ENCODE measurements at places on chromosomes 16 and 17.

DNA sequence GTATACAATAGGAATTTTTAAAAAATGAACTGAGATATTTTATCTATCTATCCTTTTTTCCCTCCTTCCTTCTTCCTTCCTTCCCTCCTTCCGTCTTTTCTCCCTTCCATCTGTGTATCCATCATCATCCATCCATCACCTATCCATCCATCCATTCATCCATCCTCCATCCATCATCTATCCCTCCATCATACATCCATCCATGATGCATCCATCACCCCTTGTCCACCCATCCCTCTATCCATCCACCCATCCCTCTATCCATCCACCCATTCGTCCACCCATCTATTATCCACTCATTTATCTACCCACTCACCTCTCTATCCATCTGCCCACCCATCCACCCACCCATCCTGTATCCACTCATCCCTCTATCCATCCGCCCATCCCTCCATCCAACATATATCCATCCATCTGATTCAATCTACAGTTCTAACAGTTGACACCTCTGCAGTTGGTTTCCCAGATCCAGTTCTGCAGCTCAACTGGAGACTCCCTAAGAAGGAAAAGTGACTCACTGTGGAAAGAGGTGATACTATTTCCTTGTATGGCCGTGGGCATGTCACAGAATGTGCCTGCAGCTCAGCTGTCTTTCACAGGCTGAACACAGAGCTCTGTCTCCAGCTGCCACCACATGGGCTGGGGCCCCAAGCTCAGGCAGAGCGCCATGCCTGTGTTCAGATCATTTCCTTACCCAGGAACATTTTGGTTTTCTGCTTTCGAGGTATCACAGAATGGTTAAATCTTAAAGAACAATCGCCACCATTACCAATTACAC lies 130.8 kb downstream of the XYLT1 start:
- no peak for DNase-seq

GRCh38 chr17:68102318-68102758 lies 66.8 kb downstream of the KPNA2 start:
- DNase-seq: no peak

- no peak for DNase-seq
These were observed 52.5 kb upstream of the ALDH3A1 start for GRCh38 chr17:19800571-19800970.

DNA sequence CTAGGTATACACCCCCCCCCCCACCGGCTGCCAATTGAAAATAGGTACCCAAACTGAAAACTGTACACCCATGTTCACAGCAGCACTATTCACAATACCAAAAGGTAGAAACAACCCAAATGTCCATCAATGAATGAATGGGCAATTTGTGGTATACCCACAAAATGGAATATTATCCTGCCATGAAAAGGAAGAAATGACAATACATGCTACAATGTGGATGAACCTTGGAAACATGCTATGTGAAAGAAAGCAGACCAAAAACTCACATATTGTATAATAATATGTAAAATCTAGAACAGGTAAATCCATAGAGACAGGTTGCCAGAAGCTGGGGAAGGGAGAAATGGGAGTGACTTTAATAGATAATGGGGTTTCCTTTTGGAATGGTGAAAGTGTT lies 417.5 kb downstream of the UTP18 start:
- DNase-seq: no peak

DNA sequence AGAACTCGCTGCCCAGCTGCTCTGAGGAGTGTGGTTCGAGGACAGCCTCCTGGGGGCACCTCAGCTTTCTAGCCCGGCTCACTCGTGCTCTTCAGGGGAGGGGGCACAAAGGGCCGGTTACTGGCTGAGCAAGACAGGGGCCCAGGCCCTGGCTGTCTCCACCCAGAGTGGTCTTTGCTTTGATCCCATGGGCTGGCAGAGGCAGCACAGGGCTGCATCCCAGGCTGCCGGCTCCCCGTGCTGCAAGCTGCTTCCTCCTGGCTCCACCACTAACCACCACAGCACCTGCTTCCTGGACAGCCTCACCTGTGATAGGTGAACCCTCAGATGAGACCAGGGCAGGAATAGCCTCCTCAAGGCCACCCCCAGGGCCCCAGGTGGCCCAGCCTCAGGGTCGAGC lies 6.8 kb downstream of the SPPL2C start:
- DNase-seq: no peak

- no peak for DNase-seq
These were observed 372 bp downstream of the CD300A start for GRCh38 chr17:74466828-74467184.

DNA sequence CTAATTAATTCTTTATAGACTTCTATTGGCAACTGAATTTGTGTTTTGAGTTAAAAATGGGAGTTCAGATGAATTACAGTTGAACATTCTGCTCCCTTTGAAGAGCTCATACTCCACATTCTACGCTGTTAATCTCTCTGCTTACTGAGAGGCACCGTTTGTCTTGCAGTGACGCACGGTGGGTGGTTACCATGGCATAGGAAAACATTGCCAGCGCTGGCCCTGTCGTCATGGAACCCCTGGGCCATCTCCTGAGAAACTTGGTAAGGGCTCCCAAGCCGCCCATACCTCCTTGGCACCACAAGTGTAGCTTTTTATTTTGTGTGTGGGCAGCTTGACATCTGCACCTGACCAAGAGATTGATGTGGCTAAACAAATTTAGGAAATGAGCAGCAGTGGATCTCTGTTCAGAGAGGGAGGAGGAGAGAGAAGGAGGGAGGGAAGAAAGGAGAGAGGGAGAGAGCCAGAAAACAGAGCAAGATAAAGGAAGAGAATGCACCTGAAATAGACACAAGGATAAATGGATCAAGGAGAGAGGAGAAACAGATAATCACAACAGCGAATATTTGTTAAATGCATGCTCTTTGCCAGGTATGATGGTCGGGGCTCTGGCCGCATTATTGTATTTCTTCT lies 398.5 kb downstream of the HAPSTR1 start:
- DNase-seq: no peak

DNA sequence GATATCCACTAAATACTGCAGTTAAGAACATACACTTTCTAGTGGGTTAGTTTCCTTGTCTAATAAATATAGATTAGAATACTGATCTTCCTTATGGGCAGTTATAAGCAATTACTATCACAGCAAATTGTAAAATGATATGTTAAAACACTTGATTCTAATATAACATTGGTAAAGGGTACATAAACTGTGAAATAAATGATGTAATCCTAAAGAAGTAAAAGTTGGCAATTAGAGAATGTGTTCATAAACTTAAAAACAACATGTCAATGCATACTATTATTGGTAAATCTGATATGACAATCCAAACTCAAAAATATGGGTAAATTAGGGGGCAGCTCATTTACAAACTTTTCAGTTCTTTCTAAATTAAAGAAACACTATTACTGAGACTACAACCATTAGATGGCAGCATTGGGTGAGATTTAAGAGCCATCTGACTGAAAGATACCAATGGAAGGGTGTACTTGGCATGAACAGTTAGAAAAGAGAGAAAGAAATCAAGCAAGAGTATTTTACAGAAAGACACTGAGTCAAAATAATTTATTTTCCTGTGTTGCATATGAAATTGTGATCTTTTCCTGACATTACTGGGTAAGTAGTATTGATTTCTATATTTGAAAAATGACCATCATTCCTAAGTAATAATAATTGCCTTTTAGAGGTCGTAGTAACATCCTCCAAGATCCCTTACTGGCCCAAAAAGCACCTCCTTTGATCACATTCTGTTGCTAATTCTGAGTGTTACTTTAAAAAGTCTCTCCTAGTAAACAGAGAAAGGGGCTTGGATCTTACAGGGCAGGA lies 119.6 kb downstream of the SPAG9 start:
- DNase-seq: no peak

DNA sequence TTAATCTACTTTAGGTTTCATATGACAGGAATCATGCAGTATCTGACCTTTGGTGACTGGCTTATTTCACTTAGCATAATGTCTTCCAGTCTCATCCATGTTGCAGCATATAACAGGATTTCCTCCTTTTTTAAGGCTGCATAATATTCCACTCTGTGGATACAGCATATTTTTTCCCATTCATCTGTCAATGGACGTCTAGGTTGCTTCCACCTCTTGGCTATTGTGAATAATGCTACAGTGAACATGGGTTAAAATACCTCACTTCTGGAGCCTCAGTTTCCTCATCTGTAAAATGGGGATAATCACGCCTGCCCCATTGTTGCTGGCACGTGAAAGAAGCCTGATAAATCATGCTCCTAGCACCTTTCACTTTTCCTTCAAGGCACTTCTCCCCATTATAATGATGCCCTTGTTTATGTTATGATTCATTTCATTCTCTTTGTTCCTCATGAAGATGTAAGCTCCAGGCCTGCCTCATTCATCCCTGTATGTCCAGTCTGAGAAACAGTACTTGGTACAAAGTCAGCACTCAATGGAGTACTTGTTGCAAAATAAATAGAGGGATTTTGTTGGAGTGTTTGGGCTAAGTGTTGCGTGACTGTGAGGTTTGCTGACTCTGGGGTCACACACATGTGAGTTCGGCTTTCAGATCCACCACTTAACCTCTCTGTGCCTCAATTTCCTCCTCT lies 59.6 kb downstream of the ABAT start:
- no peak for DNase-seq

- DNase-seq: no peak
These were observed 32.7 kb downstream of the LITAF start for GRCh38 chr16:11554053-11554452.

GRCh38 chr16:68468842-68469241 lies 20.5 kb upstream of the SMPD3 start:
- DNase-seq: no peak

GRCh38 chr17:40105861-40106759 lies 5.7 kb upstream of the NR1D1 start:
- DNase-seq: no peak

DNA sequence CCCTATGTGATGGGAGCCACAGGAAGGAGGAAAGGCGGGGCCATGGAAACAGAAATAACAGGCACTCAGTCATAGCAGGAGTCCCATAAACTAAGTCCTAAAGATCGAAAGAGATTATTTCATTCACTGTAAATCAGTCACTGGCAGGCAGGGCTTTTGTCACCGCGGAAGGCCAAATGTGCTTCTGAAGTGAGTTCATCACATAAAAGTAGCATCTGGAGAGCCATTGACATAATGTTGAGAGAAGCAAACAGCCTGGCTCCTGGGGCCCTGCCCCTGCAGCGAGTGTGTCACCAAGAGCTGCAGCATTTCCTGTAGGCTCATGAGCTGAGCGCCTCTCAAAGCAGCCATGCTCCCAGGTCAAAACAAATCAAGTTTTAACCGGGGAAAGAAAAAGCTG lies 476.2 kb downstream of the HAPSTR1 start:
- DNase-seq: no peak

- DNase-seq: peak; percentile 49
These were observed 973 bp upstream of the UBTF start for GRCh38 chr17:44220213-44221083.

DNA sequence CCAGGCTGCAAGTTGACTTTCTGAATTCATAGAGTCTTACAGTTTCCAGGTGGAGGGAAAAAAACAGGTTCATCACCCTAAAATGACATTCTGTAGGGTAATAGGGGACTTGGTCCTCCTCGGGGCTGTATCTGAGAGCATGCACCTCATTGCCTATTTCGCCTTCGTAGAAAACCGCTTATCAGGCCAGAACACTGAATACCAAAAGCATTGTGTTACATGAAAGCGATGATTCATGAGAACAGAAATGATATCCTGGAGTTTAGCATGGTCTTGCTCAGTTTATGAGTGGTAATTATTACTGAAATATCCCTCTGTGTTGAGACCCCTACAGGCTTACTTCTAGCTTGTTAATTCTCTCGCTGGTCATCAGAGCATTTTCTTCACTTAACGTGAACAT lies 61.4 kb upstream of the ARHGAP44 start:
- DNase-seq: no peak

DNA sequence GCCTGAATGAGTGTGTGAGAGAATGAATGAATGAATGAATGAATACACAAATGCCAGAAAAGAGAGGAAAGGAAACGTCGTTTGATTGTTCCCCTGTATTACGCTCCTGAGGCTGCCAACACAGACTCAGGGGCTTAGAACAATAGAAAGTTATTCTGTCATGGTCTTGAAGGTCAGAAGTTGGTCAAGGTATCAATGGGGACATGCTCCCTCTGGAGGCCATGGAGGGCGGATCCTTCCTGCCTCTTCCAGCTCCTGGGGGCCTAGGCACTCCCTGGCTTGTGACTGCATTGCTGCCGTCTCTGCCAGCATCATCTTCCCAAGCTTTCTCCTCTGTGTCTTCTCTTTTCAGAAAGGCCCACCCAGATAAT lies 1.5 kb upstream of the SLC38A8 start:
- DNase-seq: no peak

- no peak for DNase-seq
These were observed 136.6 kb downstream of the CCDC182 start for GRCh38 chr17:57608369-57609124.

GRCh38 chr17:48052956-48053757 lies 5.0 kb downstream of the NFE2L1 start:
- DNase-seq: no peak

Data from stimulated activated CD4-positive, alpha-beta T cell treated with anti-CD3 and anti-CD28 coated beads, Interleukin-15, amount 100 ng/mL, for 1 hour (primary cell).